Activated CD4-positive, alpha-beta memory T cell treated with anti-CD3 and anti-CD28 coated beads, Interleukin-2, amount 10 ng/mL, durations not matched to agents 7 days and 5 days (primary cell): ENCODE measurements at places on chromosomes 1 and 21.

- DNase-seq = no peak
Measured at GRCh38 chr1:75969550-75969949, 37.3 kb upstream of the ASB17 start.

DNA sequence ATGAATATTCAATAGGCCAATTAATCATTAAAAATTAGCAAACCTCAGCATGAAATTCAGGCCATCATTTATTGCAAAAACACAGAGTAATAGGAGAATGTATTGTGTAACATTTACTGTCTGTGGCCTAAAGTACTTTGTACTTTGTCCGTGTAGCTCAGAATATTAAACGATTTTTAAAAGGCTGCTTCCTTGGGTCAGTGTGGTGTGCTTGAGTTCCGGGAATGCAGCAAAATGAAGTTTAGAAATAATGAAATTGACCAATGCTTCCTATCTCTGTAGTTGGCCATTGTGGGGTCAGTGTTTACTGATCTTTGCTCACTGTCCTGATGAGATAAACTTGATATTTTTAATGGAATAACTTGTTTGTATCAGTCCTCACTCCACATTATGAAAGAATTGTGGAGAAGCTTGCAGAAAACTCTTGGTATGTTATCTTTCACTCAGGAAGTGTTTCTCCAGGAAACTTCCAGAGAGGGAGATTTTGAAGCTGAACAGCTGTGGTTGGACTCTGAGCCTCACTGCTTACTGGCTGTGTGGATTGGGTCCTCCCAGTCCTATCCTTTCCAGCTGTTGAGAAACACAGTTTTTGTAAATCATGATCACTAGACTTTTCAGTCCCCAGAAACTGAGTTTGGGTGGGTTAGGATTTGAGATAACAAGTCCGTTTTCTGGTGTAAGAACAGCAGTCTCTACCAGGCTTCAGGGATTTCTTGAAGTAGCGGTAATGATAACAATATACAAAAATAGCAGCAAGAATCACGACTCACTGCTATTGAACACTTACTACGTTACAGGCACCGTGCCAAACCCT lies 19.2 kb upstream of the MTARC1 start:
- DNase-seq = no peak

- no peak for DNase-seq
Measured at GRCh38 chr1:14615549-14616218, 17.2 kb downstream of the KAZN start.

GRCh38 chr21:45312296-45312695 lies 24.6 kb upstream of the POFUT2 start:
- DNase-seq = no peak

- DNase-seq = no peak
Measured at GRCh38 chr1:27349784-27350662, 8.2 kb downstream of the SYTL1 start.

- DNase-seq = no peak
Measured at GRCh38 chr1:112247036-112247597, 148.9 kb upstream of the CTTNBP2NL start.

- no peak for DNase-seq
Measured at GRCh38 chr1:211241071-211241470, 18.1 kb upstream of the RCOR3 start.
